ENCODE measurements at places on chromosomes 7 and 10.

DNA sequence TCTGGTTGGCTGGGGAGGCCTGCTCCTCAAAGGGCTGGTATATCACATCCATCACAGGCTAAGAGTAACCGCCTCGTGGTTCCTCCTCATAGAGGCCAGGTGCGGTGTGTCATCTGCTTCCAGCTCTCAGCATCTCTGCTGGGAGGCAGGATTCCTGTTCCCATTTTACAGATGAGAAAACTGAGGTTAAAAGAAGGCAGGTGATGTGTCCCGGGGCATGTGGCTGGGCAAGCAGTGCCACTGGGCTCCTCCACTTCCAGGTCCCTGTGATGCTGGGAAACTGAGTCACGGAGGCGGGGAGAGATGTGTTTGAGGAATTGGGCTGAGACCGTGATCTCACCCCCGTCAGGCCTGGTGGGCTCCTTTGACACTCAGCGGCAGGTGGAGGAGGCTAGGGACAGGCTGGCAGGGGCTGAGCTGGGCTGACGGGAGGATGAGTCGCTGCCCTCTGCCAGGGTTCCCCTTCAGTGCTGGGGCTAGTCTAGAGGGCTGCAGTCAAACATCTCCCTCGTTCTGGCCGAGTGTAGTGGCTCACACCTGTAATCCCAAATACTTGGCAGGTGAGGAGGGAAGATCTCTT is 9.4 kb downstream of the ARPC1B start:
- no peak for DNase-seq

DNA sequence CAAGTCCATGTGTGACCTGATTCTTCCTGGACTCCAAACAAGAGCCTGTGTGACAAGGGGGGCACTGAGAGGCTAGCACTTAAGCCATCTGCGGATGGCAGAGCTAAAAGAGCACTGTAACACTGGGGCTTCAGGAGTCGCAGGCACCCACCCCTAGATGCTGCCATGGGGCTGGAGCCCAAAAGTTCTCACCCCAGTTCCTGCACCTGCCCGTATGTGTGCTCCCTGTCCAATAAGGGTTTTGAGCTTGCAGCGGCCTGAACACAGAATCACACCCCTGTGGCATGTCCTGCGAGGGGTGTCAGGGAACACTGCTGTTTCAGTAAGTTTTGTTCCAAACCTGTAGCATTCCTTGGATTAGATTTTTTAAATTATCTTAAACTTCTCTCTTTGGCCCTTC is 53.2 kb upstream of the GPR37 start:
- no peak for DNase-seq

DNA sequence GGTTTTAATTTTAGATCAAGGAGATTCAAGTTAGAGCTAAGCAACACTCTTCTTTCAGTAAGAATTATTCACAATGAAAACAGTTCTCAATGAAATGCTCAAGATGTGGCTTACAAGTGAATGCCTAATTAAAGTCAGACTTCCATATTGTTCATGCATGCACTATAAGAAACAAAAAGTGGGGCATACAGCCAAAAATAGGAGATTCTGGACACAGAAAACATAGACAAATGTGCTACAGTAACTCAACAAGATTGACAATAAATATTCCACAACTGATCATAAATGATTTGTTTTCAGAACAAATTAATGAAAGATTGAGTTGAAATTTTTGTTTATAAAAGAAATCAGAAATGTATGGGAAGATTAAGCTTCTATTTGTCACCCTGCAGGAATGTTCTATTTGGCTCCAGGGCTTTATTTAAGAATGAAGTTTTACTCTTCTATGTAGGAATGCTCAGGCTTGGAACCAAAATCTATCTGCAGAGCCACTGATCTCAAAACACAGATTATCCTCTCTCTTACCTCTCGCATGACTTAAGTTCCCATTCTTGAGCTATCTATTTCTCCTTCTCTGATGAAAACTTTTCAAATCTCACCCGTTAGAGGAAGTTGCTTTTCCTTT is 89.0 kb upstream of the PIP4K2A start:
- DNase-seq: no peak

GRCh38 chr10:112353046-112353445 is 20.9 kb upstream of the ACSL5 start:
- DNase-seq: no peak

GRCh38 chr10:48468130-48468790 is 136.6 kb downstream of the ARHGAP22 start:
- no peak for DNase-seq

GRCh38 chr10:95245425-95246055 is 45.3 kb downstream of the PDLIM1 start:
- peak; percentile 78 for DNase-seq

GRCh38 chr10:48805411-48805810 is 120.7 kb downstream of the WDFY4 start:
- DNase-seq: no peak
